ENCODE measurements at places on chromosomes 6 and 20. TPM values are rescaled to one million over a fixed set of nuclear protein-coding genes. Genes with fewer than 3 reads are reported as not detected.

DNA sequence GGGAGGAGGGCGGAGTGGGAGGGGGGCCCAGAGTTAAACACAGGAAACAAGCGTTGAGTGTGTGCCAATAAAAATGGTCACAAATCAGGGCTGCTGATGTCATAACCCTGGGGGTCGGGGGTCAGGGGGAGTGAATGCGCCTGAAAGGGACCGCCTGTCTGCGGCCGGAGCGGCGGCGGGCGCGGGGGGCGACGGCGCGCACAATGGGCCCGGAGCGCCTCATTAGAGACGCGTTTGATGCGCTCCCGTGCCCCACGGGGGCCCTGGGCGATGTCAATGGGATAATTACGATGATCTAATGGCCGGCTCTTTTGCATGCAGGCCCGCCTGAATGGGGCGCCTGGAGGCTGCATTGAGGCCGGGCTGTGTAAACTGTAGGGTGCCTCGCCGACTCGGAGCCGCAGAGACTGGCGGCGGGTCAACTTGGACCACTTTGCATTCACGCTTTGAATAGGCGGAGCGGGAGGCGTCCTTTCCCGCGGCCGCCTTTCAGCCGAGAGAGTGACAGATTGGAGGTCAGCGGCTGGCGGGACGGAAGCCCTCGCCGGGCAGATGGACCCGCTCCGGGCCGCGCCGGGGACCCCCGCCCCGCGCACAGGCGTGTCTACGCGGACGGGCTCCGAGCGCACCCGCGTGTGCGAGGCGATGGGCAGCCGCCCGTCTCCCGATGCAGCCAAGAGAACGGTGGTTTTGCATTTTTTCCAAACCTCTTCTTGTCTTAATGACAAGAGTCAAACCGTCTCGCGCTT, 296.1 kb downstream of the TFAP2C start:
- no peak overlapping the region for H3K4me3 ChIP-seq
- H3K27ac ChIP-seq = no peak overlapping the region
- no peaks in the 10 kb centered on the region for H3K4me1 ChIP-seq
- DNase-seq = no peak
- no peaks in the 10 kb centered on the region for H3K36me3 ChIP-seq

DNA sequence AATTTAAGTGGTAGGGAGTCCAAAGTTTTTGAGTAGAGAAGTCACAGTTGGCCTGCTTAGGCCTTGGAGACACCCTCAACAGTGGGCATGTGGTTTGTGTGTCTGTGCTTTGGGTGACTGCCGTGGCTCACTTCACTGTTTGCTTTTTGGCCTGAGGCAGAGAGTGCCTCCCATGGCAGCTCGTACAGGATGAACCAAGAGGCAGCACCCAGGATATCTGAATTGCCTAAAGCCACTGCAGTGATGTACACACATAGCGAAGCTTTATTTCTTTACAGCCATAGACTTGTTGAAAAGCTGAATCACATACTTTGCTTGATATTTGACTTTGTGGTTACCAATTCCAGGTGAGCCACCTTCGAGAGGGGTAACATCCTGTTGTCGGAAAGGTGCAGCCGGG, 21.6 kb downstream of the RREB1 start:
- H3K36me3 ChIP-seq = peaks cover 15% of the 10 kb centered on the region
- H3K4me1 ChIP-seq = peaks cover 72% of the 10 kb centered on the region
- no peaks in the 10 kb centered on the region for H3K27me3 ChIP-seq

Gene TMEM217
- total RNA-seq = 5.7 TPM

- DNase-seq = no peak
- H3K36me3 ChIP-seq = peaks cover 5% of the 10 kb centered on the region
- peaks cover 2% of the 10 kb centered on the region for H3K27me3 ChIP-seq
- H3K4me3 ChIP-seq = no peak overlapping the region
Observed at GRCh38 chr6:150492507-150492906, 107.2 kb upstream of the PLEKHG1 start.

- no peak overlapping the region for H3K27ac ChIP-seq
- no peak for DNase-seq
- peaks cover 14% of the 10 kb centered on the region for H3K4me1 ChIP-seq
Observed at GRCh38 chr6:111681860-111682259, 76.2 kb upstream of the TRAF3IP2 start.

- peaks cover 13% of the 10 kb centered on the region for H3K36me3 ChIP-seq
- H3K4me1 ChIP-seq = peaks cover 3% of the 10 kb centered on the region
- H3K27me3 ChIP-seq = no peaks in the 10 kb centered on the region
- H3K4me3 ChIP-seq = no peak overlapping the region
Observed at GRCh38 chr6:83055366-83055964, 10.2 kb downstream of the UBE3D start.
